ENCODE measurements at places on chromosomes 12 and 14.
A peak's percentile ranks its signal among the peaks of the same experiment; 100 is the strongest.

- peak; percentile 77 for DNase-seq
These were observed 13.7 kb upstream of the TCTN1 start for GRCh38 chr12:110600254-110600653.

GRCh38 chr14:31122098-31122611 is 85.4 kb downstream of the HECTD1 start:
- DNase-seq = no peak

- peak; percentile 55 for DNase-seq
These were observed 127.6 kb upstream of the AMIGO2 start for GRCh38 chr12:47207340-47207717.

- no peak for DNase-seq
These were observed 45.7 kb upstream of the GRIP1 start for GRCh38 chr12:66724616-66725015.

- DNase-seq = no peak
These were observed 182.4 kb downstream of the ASCL1 start for GRCh38 chr12:103139876-103140275.

GRCh38 chr12:72388322-72388721 is 116.2 kb downstream of the TRHDE start:
- DNase-seq = no peak

DNA sequence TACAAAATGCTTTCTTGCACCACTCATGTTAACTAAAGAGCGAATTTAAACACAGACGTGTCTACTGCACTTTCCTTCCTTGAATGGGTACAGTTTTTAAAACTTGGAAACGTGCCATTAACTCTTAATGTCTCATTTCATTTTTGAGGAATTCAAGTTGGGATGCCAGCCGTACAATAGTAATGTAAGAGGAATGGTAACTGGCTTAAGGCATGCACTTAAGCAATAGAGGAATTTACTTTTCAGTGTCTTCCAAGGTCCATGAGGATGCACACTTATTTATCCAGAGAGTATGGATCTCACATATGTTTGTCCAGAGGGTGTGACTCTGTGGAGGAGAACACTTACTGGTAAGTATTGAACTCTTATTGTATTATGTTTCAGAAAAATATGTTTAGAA is 52.9 kb downstream of the PPP4R4 start:
- no peak for DNase-seq

- DNase-seq = no peak
These were observed 60.7 kb downstream of the IRF2BPL start for GRCh38 chr14:76967788-76968187.

GRCh38 chr12:54207539-54208294 is 18.9 kb upstream of the SMUG1 start:
- DNase-seq = peak; percentile 65

DNA sequence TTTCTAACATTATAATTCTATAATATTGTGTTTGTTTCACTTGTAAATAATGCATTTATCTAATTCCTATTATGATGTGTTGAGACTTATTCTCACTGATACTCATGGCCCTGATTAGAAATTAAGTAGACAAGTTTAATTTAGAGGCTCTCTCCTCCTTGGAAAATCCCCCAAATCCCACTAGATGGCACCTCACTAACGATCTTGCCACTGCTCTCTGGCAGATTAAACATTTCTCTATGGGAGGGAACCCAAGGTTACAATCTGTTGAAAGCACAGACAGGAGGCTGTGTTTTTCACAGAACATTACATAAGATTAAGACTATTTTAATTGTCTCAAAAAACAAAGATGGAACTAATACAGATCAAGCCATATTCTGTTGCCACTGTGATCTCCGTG is 318.7 kb downstream of the LRFN5 start:
- DNase-seq = no peak

DNA sequence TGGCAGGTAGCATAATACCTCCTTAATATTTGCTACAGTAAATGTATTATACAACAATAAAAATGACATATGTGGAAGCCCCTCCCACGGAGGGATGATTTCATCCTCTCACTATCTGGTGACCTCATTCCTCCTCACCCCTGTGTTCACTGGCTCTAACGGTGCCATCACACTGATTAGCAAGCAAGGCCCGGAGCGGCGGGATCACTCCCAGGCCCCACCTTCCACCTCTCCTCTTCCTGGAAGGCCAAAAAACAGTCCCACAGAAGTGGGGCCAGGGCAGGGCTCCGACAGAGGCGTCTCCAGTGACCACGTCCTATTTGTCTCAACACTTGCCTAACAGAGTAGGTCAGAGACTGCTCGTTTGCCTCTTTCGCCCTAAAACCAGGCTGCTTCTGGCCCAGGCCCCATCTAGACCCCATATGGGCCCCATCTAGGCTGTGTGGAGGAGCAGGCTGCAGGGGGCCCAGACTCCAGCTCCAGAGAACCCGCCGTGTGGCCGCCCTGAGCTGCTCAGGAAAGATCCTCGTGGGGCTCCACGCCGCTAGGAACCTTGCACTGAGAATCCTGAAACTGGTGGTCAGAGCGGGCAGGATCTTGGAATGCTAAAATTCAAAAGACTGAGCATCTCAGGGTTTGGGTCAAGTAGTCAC is 3.7 kb downstream of the SELPLG start:
- DNase-seq = peak; percentile 89

DNA sequence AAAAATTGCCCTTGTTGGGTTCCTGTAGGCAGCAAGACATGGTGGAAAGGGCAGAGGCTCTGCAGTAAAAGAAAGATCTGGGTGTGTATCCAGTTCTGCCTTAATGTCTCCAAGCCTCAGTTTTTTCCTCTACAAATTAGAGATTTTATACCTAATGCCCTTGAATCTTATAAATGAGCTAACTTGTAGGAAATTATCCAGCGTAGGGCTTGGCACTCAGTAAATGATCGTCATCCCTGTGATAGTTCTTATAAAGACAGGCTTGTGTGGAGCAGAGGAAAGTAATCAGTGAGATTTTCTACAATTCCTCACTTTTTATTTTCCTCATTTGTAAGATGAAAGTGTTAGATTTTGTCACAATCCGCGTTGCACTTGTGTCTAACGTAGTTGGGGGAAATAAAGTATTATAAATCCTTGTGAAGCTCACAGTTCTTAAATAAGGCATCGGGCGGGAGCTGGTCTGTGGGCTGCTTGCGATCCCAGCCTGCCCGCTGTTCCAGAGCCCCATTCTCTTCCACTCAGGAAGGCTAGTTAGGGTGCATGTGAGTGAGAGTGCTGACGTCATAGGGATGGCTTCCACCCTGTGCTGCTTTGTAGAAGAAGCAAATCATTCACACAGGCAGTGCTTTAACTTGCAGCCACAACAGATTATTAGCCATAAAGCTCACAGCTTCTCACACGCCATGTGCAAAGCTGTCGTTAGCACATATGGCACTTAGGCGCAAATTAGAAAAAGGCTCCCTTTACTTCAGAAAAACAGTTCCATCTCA is 87.6 kb downstream of the EML1 start:
- no peak for DNase-seq

DNA sequence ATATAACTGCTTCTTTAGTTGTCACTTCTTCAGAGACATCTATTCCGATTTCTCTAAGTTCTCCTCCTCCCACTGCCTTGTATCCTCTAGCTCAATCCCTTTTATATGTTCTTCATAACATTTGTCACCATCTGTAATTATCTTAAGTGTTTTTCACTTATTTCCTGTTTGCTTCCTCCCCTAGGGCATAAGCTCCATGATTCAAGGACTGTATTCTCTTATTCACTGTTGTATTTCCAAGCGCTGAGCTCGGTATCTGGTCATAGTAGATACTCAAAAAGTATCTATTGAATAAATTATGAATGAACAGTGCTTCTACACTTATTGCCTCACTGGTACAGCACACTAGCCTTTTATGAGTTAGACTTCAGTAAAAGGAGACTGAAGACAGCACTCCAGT is 109.0 kb upstream of the TMPO start:
- no peak for DNase-seq

DNA sequence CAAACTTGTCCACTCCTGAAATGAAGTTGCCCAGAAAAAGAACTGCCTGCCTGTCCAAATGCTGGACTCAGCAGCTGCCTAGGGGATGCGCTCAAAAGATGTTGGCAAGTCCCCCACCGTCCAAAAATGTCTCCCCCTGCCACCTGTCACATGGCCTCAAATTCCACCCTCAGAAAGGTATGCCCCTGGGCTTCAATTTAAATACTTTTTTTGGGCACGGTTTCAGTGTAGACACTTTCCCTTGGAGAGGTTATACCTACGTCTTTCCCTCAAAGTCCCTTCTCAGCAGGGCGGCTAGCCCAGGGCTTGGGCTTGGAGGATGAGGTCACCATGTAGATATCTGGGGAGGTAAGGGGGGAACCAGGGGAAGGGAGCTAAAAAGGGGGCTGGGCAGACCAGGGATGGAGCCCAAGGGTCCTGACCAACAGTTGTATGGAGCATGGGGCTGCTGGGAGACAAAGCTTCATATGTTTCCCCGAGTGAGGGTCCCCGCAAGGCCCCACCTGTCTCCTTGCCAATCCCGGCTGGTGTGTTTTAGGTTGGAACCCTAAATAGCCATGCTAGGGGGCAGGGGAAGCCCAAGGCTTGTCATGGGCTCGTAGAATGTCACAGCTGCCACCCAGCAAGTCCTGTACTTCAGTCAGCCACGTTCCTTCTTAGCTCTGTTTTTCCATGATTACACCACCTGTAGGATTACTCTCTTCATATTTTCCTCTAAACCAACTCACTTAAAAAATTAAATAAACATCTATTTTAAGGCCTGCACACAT is 131.2 kb upstream of the TBX3 start:
- no peak for DNase-seq

DNA sequence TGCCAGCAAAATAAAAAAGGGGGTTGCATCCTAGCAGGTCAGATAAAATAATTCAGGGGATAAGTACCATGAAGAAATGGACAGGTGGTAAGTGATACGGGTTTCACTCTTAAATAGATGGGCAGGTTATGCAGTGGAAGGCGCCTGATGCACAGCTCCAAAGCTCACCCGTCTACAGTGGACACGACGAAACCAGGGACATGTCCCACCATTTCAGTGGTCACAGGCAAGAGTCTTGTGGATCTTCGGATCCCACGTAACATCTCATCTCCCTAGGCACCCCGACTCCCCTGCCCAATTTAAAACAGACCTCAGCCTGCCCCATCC is 60.5 kb downstream of the DDX51 start:
- DNase-seq = no peak

DNA sequence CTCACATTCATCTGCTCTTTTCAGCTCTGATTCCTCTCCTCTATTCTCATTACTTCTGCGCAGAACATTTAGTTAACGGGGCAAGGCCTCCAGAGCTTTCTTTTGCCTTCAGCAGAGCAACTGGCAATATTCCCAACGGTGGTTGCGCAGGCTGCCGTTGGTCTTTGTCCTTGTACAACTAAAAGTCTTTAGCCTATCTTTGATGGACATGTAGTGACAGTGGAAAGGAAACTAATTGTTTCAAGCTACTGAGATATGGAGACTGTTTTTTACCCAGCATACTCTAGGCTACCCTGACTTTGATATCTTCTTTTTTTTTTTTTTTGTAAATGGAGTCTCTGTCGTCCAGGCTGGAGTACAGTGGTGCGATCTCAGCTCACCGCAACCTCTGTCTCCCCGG is 12.6 kb downstream of the R3HDM2 start:
- DNase-seq = no peak

GRCh38 chr14:69955855-69956845 is 76.9 kb downstream of the SMOC1 start:
- no peak for DNase-seq

- DNase-seq = no peak
These were observed 75.0 kb downstream of the FAR2 start for GRCh38 chr12:29223956-29224543.

GRCh38 chr12:22415342-22416309 is 81.1 kb upstream of the ST8SIA1 start:
- no peak for DNase-seq

DNA sequence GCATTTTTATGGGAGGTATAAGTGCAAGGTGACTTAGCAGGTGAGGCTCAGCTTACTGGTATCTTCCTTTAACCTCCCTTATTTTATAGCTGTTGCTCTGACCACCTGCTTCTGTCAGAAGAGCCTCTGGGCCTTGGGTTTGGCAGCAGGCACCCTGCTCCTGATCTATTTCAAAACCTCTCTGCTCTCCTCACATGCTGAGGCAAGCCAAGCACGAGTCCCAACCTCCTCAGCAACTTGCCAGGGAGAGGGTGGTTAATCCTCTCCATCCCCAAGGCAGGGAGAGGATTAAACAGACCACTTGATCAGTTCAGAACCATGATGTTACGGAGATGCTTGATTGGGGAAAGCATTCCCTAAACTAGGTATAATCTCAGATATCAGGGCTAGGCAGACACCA is 5.4 kb downstream of the PLEKHH1 start:
- no peak for DNase-seq

- no peak for DNase-seq
These were observed 5.6 kb downstream of the HOXC13 start for GRCh38 chr12:53944209-53944608.

DNA sequence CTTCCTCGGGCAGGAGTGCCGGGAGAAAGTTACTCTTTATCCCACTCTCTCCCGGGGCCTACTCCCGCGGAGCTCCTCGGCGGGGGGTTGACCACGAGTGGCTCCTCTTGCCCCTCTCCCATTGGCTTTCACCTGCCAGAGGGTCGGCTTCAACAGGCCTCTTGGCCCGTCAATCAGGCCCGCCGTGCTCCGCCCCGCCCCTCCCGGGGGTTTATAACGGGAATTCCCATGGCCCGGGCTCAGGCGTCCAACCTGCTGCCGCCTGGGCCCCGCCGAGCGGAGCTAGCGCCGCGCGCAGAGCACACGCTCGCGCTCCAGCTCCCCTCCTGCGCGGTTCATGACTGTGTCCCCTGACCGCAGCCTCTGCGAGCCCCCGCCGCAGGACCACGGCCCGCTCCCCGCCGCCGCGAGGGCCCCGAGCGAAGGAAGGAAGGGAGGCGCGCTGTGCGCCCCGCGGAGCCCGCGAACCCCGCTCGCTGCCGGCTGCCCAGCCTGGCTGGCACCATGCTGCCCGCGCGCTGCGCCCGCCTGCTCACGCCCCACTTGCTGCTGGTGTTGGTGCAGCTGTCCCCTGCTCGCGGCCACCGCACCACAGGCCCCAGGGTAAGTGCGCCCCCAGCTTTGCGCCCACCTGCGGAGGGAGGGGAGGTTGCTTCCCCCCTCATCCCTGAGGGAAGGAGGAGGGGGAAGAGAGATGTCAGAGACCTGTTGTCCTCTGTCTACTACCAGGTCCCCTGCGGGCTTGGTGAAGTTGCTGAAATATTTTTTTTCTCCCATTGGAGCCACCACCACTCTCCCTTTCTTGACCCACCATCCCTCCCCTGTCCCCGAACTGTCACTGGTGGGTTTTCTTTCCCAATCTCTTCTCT is at the start of gene SMOC1:
SMOC1 (plus strand) TSS at position 242 of the 869 bp plus-strand sequence; CDS start at position 505, 263 bp downstream.
- DNase-seq = no peak

GRCh38 chr14:79528828-79529416 is 682.4 kb downstream of the DIO2 start:
- DNase-seq = no peak

DNA sequence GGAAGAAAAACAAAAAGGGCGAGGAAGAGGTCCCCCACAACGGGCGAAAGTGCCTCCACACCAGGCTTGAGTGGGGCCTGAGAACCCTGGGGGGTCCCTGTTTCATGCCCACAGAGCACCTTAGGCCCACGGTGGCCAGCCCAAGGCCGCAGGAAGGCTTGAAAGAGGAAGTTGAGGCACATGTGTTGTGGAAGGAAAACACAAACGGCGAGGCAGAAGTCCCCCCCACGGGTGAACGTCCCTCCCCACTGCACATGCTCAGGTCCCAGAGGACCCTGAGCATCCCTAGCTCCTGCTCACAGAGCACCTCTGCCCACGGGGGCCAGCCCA is 371.5 kb downstream of the ALG10 start:
- no peak for DNase-seq

GRCh38 chr12:43988838-43989560 is 153.1 kb downstream of the TMEM117 start:
- peak; percentile 5 for DNase-seq
